Fibroblast of upper back skin (primary cell): ENCODE measurements at places on chromosomes 2 and 18.
A peak's percentile ranks its signal among the peaks of the same experiment; 100 is the strongest.

DNA sequence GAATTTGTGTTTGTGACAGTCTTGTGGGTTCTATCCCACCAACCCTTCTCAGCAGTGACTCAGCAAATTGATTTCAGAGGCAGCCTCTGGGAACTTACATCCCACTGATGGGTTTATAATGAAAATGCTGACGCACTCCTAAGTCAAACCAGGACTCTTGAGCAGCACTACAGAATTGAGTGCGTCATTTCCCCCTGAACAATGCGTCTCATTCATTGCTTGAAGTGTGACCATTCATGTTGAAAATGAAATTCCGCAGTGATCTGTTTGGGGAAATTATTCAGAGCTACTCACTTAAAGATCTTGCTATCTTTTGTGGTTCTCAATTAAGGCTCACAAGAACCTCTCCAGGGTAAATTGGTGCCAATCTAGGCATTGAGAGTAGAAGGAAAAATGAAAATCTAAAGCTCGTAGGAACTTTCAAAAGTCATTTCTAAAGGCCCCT is 417.7 kb upstream of the SLC14A2 start:
- DNase-seq, result peak; percentile 72

GRCh38 chr2:23713351-23713750 is 213.6 kb downstream of the ATAD2B start:
- DNase-seq, result peak; percentile 5

- no peak for DNase-seq
Observed at GRCh38 chr2:230896346-230897115, 28.5 kb downstream of the GPR55 start.

- DNase-seq, result no peak
Observed at GRCh38 chr18:56157541-56157940, 480.9 kb downstream of the TXNL1 start.

- peak; percentile 23 for DNase-seq
Observed at GRCh38 chr2:65033178-65033577, 23.0 kb upstream of the CEP68 start.

- peak; percentile 62 for DNase-seq
Observed at GRCh38 chr18:58054041-58054781, 10.2 kb downstream of the NEDD4L start.

- peak; percentile 72 for DNase-seq
Observed at GRCh38 chr2:51813247-51813646, 781.3 kb upstream of the NRXN1 start.

DNA sequence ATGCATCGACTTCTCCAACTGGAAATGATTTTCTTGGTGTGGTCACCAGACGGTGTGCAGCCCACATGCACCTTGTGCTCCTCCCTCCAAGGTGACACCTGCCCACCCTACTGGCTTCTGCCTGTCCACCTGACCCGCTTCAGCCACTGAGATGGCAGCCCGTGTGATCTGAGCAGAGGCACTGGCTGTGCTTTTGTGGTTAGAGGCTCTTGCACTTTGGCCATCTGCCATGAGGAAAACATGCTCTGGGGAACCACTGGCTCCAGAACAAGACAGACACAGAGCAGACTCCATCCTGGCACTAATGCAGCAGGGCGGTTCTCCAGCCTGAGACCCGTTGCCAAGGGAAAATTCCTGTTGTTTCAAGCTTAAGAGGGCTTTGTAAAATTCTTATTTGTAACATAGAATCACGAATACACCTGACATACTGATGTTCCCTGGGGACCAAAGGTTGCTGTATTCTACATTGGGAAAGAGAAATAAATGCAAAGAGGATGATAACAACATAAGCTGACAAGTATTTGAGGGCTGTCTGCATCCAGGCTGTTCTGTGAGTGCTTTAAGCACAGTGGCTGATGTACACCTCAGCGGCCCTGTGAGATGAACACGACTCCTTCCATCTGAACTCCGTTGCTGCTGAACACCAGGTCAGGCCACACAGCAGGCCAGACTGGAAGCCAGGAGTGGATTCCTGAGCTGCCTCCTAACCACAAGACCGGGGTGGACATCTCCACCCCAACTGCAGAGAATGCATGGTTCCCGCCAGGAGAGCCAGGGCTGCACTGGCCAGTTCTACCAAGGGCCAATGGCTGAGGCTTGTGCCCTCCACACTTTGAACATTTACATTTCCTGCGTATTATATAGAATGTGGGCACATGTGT is 820.4 kb downstream of the GALR1 start:
- no peak for DNase-seq

DNA sequence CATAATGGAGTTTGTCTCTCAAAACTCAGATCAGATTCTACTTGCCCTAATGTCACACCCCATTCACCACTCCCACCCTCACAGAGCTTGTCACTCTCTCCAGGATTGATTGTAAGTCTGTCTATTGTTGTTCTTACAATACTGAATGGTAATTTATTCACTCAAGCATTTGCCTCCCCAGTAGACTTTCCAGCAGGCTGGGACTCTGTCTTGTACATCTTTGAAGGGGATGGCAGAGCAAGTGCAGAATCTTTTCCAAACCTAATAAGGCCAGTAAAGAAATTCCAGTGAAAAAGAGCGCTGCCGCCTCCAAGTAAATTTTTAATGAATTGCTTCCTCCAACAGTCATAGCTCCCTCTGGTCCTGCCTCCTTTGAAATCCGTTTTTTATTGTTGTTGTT is 56.9 kb downstream of the RBM43 start:
- DNase-seq, result no peak

GRCh38 chr18:62729487-62730386 is 14.4 kb downstream of the PHLPP1 start:
- DNase-seq, result no peak

DNA sequence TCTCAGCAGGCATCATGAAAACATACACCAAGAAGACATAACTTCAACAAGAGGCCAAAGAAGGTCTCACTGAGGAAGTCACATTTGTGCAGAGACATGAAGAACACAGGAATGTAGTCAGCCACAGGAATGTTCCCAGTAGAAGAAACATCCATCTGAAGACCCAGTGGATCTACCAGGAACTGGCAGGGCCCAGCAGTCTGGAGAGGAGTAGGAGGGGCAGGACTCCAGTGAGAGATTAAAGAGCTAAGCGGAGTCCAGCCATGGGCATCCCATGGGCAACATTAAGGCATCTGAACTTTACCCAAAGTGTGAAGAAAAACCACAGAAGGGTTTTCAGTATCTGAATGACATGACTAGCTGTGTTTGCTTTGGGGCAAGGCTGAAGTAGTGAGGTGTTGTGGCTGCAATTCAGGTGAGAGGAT is 103.1 kb downstream of the UPP2 start:
- peak; percentile 33 for DNase-seq

GRCh38 chr2:227511239-227511930 is 39.4 kb downstream of the AGFG1 start:
- DNase-seq, result no peak

DNA sequence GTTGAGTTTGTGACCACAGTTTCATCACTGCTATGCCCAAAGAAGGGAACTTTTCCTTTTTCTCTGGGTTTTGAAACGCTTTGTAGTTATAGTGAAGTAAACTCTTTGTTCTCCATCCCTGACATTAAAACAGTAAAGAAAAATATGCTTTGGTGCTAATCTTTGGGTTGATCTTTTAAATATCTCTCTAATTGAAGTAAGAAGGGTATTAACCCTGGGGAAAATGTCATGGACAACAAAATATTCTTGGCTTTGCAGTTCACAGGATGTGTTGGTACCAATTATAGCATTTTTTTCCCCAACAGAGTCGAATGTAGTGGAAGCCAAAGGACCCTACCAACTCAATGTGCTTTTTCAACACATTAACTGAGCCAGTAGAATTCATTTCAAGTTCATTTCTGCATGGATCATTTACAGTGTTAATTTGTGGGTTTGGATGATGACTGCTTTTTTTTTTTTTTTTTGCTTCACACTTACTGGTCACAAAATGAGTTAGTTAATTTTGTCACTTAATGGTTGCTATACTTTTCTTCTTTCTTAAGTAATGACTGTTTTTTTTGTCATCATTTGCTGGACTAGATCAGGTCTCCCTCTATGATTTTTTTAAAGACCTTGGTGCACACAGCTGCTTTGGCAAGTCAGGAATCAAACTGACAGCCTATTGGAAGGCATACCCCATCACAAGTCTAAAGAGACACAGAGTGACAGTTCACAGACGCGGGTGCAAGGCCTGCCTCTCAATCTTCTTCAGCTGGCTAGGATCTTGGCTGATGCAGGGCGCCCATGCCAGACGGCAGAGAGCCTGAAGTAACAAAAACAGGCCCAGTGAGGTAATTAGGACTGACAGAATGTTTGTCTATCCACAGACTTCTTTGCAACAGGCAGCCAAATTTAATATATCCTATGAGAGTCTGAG is 98.8 kb upstream of the MMADHC start:
- no peak for DNase-seq

DNA sequence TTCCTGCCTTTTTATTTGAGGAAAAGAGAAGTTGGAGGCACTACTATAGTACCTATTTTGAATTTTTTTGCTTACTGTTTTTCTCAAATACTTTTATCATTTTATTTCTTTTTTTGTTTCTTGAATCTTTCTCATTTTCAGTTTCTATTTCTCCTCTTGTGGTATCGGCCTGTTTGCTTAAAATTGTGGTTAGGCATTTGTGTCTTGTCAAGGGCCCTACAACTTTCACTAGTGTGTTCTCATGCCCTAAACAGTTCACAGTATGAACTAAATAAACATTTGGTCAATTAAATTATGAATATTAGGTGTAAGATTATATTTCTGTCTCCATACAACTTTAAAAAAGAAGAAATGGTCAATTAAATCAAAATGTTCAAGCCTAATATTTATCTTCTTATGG is 613.5 kb downstream of the MBD2 start:
- no peak for DNase-seq

DNA sequence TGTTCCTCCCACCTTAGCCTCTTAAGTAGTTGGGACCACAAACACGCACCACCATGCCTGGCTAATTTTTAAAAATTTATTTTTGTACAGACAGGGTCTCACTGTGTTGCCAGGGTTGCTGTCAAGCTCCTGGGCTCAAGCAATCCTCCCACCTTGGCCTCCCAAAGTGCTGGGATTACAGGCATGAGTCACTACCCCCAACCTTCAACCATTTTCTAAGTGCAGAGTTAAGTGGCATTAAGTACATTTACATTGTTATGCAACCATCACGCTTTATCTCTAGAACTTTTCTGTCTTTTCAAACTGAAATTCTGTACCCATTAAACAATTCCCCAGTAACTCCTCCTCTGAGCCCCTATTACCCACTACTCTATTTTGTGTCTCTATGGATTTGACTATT is 45.9 kb upstream of the AFF3 start:
- no peak for DNase-seq

DNA sequence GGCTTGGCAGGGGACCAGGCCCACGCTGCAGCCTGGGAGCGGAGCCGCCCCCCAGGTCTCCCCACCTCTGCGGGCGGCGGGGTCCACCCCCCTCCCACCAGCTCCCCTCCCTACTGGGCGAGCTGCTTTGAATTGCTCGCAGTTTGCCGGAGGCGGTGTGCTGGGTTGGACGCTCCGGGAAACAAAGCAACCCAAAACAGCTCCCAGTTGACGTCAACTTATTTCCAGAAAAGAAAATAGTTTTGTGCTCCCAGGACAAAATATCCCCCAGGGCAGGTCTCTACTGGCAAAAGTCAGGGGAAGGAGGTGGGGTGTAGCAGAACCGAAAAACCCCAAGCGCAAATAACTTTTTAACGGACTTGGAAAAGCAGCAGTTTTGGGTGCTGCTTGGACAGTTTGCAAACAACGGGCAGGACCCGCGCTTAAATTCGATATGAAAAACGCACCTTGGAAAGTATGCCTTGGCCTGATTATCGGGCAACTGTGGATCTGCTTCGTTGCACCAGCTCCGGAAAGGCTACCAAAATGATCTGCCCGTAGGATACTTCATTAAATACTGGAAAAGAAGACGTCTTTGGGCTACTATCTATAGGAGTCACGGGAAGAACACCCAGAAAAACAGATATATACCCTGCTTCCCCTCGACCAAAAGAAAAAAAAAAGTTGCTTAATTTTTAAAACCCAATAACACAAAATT is 2.8 kb upstream of the KCTD1 start:
- DNase-seq, result no peak

GRCh38 chr2:20198796-20199632 is 25.9 kb downstream of the SDC1 start:
- no peak for DNase-seq

DNA sequence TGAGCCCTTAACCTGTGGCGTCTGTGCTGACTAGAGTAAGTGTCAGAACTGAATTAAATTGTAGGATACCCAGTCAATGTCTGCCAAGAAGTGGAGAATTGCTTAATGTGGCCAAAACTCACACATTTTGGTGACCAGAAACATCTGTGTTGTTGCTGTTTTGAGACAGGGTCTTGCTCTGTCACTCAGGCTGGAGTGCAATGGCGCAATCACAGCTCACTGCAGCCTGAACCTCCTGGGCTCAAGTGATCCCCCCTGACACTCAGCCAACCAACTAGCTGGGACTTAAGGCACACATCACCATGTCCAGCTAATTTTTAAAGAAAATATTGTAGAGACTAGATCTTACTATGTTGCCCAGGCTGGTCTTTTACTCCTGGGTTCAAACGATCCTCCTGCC is 34.4 kb upstream of the RTN4 start:
- no peak for DNase-seq

DNA sequence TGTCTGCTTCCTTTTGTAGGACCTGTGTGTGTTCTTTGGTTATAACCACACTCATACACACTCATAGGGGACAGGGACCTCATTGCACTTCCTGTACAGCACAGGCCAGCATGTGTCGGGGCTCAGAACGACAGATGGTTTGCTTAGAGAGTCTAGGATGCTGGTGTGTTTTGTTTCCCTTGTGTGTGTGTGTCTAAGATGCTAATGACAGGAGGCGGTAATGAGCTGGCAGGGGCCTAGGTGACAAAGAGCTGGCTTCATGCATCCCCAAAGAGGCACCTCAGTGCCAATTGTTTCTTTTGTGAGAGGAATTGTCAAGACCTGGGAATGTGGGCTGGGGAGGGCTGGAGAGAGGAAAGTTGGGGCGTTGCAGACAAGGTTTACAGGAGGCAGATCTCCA is 66.6 kb downstream of the CELF4 start:
- DNase-seq, result no peak

GRCh38 chr2:128092656-128093055 is 1.7 kb downstream of the UGGT1 start:
- DNase-seq, result no peak

DNA sequence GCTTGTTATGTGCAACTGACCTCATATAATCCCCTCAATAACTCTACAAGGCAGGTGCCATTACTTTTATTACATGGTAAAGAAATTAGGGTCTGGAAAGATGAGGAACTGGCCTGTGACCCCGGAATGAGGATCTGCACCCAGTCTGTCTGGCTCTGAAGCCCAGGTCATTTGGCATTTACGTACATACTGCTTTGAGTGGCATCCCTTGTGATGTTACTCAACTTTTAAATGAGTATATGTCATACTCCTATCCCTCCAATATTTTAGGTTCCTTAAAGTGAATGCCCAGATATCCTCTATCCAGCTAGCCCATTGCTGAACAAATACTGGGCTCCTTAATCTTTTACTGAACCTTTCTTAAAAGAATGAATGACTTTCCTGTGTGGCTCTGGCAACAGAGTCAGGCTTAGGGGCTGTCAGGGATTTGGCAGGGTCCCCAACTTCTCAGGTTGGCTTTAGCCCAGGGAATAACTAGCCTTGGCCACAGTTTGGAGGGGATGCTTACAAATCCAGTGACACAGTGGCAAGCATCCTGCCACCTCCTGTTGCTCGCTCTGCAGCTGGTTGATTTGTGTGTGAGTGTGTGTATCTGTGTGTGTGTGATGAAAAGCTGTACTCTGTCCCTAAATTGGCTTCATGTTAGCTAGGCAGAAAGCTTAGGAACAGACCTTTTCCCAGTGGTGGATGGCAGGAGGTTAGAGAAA is 3.4 kb upstream of the CXCR4 start:
- no peak for DNase-seq
